ENCODE measurements at places on chromosomes 7 and 10. TPM values are rescaled to one million over a fixed set of nuclear protein-coding genes. Genes with fewer than 3 reads are reported as not detected.

The PPP1R9A gene
- 37.3 TPM for total RNA-seq

The PDE6C gene
- not detected for total RNA-seq

The PON1 gene
- total RNA-seq = not detected

The GRM8 gene
- not detected for total RNA-seq

The SYNPO2L gene
- total RNA-seq = 140 TPM

GRCh38 chr10:73818402-73818801, 7.0 kb upstream of the NDST2 start:
- no peak for DNase-seq

DNA sequence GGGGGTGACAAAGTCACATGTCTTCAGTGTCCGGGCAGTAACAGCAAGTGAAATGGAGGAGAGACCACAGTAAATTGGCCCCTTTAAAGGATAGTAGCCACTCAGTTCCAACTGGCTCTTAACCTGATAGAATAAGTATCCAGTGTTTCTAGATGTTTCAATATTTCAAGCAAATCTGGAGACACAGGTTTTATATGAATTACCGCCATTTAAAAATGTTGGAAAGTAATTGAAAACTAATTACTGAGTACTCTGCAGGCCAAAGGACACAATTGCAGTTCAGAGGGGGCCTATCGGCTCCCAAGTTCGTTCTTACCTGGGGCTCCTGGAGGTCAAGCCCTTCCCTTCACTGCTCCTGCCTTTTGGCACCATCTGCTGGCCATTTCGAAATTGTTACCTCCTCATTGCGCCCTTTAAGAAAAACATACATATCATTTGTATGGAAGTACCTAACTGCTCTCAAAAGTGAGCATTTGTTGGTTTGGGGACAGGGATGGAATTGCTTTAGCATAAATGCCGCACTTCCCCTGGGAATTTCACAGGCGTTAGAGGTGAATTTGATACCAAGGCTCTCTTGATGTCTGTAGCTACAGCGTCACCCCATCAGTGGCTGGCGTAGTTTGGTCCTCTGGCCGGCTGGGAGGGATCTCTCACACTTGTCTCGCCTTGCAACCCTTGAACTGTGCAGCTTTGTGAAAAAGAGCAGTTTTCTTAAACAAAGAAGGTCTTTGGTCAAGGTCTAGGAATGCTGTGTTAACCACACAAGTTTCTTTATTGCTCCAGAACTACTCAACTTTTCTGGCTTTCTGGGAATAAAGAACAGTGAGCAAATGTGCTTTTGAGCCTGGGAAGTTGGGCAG, 220.0 kb downstream of the ARHGAP21 start:
- no peak for DNase-seq

DNA sequence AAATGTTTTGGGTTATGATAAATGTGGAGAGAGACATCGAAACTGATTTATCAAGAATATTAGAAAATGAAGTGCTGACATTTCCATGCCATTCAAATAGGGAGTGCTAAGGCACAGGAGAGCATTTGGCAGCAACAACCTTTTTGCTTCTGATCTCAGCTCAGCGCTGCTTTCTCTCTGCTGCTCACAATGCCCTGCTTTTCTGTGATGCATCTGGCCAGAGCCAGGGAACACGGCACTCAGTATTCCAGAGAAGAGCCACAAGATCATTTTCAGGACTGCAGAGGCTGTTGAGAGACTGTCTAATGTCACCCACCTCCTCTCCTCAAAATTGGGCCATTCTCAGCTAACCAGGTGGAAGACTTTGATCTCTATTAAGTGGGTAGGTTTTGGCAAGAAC, 28.1 kb downstream of the INSYN2A start:
- DNase-seq = no peak

GRCh38 chr10:5266804-5267203, 70.2 kb downstream of the AKR1C4 start:
- no peak for DNase-seq

DNA sequence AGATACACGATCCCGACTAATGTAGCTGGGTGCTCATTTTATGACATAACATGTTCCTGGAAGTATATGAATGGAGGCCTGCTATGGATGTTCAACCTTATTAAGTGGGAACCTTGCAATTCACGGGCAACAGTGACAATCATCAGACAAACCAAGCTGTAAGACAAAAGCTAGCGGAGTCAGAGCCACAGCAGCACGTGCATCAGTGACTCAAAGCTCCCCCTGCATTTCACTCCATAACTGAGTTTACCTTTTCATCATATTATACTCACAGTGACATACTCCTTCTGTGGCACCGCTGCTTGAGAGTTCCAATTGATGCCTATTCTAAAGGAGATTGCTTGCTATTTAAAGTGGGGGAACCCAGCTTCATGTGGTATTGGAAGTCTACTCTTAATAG, 176.0 kb upstream of the PITRM1 start:
- no peak for DNase-seq

GRCh38 chr7:36381056-36381455, 8.6 kb upstream of the ANLN start:
- DNase-seq = no peak

- DNase-seq = no peak
Observed at GRCh38 chr10:106396192-106396591, 768.3 kb downstream of the SORCS1 start.

All from right cardiac atrium (tissue), 5 donors.